SHP77 treated with DMSO at 0.1 percent for 48 hours (cell line): ENCODE measurements at places on chromosomes 7 and 10.

DNA sequence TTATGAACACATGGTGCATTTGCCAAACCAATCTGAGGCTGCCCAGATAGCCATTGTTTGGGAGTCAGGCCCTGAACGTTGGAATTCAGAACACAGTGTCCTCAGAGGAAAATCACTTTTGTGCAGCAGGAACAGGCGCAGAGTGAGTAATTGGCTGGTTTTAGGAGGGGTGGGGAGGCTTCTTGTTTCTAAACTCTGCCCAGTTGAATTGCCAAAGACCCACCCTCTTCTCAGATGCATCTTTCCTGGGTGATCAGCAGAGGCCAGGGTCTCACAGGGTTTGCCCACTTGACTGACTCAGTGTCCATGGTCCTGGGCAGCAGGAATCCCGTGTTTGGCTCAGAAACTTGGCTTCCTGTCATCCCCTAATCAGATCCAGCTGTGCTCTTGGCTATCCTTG is 24.3 kb downstream of the PRLHR start:
- no peak for DNase-seq

GRCh38 chr10:132306864-132307751 is 642 bp downstream of the STK32C start:
- DNase-seq, result peak; percentile 13

- DNase-seq, result no peak
Observed at GRCh38 chr10:36526033-36526432, 599.4 kb upstream of the ANKRD30A start.

- no peak for DNase-seq
Observed at GRCh38 chr10:124983321-124983720, 41.4 kb downstream of the ZRANB1 start.

DNA sequence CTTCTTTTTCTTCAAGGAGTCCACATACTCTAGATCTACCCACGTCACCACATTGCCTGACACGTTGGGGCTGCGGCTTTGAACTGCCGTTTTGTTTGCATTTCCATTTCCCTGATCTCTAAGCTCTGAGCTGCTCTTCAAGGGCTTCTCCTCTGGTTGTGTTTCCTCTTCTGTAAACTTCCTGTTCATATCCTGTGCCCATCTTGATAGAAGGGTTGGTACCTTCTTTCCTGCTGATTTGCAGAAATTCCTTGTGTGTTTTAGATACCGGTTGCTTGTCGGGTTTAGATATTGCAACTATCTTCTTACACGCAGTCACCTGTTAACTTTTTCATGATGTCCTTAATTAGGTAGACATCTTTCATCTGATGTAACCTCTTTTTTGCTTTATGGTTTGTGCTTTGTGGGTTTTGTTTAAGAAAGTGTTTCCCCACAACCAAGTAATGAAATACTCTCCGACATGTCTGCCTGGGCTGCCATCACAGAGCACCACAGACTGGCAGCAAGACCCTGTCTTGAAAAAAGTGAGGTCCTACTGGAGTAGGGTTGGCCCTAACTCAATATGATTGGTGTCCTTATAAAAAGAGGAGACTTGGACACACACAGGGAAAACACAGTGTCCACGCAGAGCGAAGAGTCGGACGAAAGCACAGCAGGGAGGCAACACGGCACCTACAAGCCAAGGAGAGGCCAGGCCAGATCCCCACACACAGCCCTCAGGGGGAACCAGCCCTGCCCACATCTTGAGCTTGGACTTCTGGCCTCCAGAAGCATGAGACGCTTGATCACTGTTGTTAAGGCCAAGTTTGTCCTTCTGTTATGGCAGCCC is 99.1 kb upstream of the PDGFA start:
- no peak for DNase-seq

- DNase-seq, result no peak
Observed at GRCh38 chr7:111027396-111027795, 63.5 kb upstream of the LRRN3 start.
